ENCODE measurements at places on chromosomes 7 and 10.
A peak's percentile ranks its signal among the peaks of the same experiment; 100 is the strongest.

- peaks cover 2% of the 10 kb centered on the region for H3K4me1 ChIP-seq
- no peak for DNase-seq
- H3K27ac ChIP-seq: no peak overlapping the region
- H3K36me3 ChIP-seq: no peaks in the 10 kb centered on the region
Measured at GRCh38 chr10:95388539-95388938, 97.7 kb upstream of the PDLIM1 start.

DNA sequence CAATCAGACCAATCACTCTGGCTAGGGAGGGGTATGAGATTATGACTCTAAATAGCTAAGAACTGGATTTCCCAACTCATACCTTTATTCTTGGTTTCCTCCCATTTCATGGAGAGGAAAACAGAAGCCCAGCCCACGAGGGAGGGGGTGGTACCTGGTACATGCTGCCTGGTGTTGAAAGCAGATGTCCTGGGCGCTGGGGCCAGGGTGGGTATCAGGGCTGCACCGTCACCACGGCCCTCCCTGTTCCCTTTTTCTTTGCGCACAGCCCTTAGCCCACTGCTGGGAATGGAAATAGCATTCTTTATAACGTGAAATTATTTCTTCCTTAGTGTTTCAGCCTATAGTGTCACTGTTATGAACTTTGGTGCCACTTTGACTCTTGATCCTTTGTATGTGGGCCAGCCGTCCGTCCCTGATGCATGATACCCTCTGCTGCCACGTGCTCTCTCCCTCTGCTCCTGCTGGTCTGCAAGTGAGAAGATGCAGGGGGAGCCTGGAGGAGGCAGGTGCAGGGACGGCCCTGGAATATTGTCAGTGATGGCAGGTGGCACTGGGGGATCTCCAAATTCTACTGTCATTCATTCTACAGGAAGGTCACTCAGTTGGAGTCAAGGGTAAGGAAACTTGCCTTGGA lies 158.5 kb downstream of the CDH23 start:
- H3K4me1 ChIP-seq: no peaks in the 10 kb centered on the region
- no peak overlapping the region for H3K4me3 ChIP-seq
- H3K27ac ChIP-seq: no peak overlapping the region
- H3K36me3 ChIP-seq: no peaks in the 10 kb centered on the region
- DNase-seq: no peak

GRCh38 chr7:99253369-99253768 lies 19.3 kb upstream of the MYH16 start:
- DNase-seq: no peak
- H3K27ac ChIP-seq: no peak overlapping the region
- no peaks in the 10 kb centered on the region for H3K27me3 ChIP-seq
- no peaks in the 10 kb centered on the region for H3K36me3 ChIP-seq
- no peaks in the 10 kb centered on the region for H3K4me1 ChIP-seq
- H3K4me3 ChIP-seq: no peak overlapping the region

DNA sequence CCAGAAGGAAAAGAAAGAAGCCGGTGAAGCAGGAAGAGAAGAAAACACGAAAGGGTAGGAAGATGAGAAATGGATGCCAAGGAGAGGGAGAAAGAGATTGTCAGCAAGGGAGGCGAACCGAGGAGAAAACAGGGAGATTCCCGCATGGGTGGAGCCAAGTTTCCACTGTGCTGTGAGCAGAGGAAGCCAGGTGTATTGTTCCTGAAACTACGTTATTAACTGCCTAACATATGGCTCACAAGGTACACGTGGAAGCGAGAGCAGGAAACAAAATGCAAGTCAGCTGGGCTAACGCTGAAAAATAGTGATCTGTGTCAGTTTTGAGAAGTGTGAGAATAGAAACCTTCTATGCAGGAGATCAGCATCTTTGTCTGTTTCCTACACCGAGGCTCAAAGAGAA lies 20.4 kb upstream of the HIPK2 start:
- H3K27ac ChIP-seq: no peak overlapping the region
- DNase-seq: peak; percentile 44
- peaks cover 4% of the 10 kb centered on the region for H3K4me1 ChIP-seq
- H3K27me3 ChIP-seq: no peaks in the 10 kb centered on the region
- H3K36me3 ChIP-seq: no peaks in the 10 kb centered on the region

DNA sequence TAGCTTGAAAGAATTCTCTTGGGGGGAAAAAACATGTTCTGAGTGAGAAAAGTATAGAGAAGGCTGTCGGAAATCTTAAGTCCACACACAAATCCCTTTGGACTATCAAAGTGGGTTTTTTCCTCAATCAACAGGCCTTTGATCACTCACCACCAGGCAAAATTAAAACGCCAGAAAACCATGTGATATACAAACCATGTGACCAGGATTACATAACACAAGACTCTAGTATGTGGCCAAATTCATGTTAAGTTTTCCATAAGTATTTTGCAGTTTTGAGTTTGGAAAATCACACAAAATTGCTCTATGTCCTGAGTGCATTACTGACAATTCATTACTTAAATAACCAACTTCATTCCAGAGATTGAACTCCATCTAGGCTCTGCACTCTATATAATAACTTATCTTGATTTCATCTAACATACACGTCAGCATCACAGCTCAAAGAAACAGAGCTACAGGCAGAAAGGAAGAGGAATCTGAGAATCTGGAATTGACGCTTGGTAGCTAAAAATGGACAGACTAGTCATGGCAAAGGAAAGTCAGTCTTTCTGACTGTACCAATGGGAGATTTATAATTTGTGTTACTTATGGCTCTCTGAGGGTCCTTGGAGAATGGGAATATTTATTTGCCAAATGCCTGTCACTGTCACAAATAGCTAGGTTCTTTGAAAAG lies 383.5 kb downstream of the SFMBT2 start:
- H3K4me1 ChIP-seq: no peaks in the 10 kb centered on the region
- H3K4me3 ChIP-seq: no peak overlapping the region
- DNase-seq: no peak
- no peak overlapping the region for H3K27ac ChIP-seq
- no peaks in the 10 kb centered on the region for H3K27me3 ChIP-seq

- H3K4me3 ChIP-seq: no peak overlapping the region
- H3K27me3 ChIP-seq: no peaks in the 10 kb centered on the region
- DNase-seq: no peak
- H3K4me1 ChIP-seq: no peaks in the 10 kb centered on the region
- no peaks in the 10 kb centered on the region for H3K36me3 ChIP-seq
Measured at GRCh38 chr7:18096087-18096486, 68.4 kb upstream of the PRPS1L1 start.

- no peak for DNase-seq
- no peaks in the 10 kb centered on the region for H3K36me3 ChIP-seq
- no peak overlapping the region for H3K27ac ChIP-seq
- H3K4me1 ChIP-seq: no peaks in the 10 kb centered on the region
Measured at GRCh38 chr7:120079704-120080103, 193.3 kb upstream of the KCND2 start.

- H3K4me3 ChIP-seq: no peak overlapping the region
- H3K36me3 ChIP-seq: no peaks in the 10 kb centered on the region
Measured at GRCh38 chr7:122182081-122182480, 38.0 kb upstream of the AASS start.

GRCh38 chr10:111206521-111206920 lies 129.7 kb downstream of the ADRA2A start:
- no peaks in the 10 kb centered on the region for H3K36me3 ChIP-seq
- no peak overlapping the region for H3K4me3 ChIP-seq
- H3K27me3 ChIP-seq: no peaks in the 10 kb centered on the region

- H3K27ac ChIP-seq: no peak overlapping the region
- H3K36me3 ChIP-seq: no peaks in the 10 kb centered on the region
- DNase-seq: no peak
- H3K4me3 ChIP-seq: no peak overlapping the region
Measured at GRCh38 chr7:116422683-116423082, 76.9 kb upstream of the CAV2 start.

DNA sequence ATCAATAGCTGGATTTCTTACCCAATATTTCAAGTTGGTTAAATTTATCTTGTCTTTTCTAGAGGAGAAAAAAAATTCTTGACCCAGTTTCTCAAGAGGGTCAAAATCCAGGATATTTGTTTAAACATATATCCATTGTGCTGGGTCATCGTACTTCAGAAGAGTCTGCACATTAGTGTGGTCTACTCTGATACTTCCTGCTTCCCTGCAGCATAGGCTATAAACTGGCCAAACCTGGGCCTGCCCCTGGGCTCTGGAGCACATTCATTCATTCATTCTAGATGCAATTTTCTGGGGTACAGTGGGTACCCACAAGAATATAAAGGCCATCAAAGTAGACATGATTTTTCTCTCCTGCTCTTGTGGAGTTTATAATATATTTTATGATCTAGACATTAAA lies 142.1 kb upstream of the WNT16 start:
- H3K36me3 ChIP-seq: no peaks in the 10 kb centered on the region
- no peak overlapping the region for H3K4me3 ChIP-seq

DNA sequence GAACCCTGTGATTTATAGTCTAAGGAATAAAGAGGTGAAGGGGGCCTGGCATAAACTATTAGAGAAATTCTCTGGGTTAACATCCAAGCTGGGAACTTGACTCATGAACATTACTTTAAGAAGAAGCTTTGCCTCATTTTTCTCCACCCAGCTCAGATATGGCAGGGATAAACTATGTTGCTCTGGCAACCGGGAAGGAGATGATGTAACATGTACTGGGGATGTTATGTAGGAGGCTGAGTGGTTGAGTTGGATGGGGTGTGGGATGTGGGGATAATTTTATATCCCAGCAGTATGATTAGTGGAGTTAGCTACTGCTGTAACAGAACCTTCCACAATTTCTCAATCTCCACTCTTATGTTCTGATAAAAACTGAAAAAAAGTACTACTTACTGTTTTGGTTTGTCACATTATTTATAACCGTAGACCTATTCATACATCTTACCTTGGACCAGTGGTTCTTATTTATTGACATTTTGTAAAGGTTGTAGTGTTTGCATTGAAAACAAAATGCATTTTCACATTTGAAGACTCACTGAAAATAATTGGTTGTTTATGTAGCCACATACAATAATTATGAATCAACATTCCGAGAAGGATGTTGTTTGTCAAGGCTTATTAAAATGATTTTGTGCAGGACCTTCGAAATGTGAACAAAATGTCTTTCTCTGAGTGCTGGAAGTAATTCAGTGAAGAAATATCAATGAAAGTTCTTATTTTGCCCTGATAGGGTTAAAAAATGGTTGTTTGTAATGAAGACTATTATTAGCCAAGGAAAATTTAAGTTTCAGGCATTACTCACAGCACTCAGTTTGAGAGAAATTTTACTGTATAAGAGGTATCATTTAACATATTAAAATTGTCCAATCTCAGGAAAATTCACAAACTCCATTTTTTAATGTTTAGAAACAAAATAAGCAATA lies 1.3 kb downstream of the OR2F2 start:
- no peak for DNase-seq
- H3K27me3 ChIP-seq: no peaks in the 10 kb centered on the region
- no peaks in the 10 kb centered on the region for H3K4me1 ChIP-seq
- H3K36me3 ChIP-seq: no peaks in the 10 kb centered on the region
- H3K4me3 ChIP-seq: no peak overlapping the region

- H3K4me1 ChIP-seq: no peaks in the 10 kb centered on the region
- no peak for DNase-seq
- H3K27me3 ChIP-seq: no peaks in the 10 kb centered on the region
- no peak overlapping the region for H3K4me3 ChIP-seq
- H3K36me3 ChIP-seq: no peaks in the 10 kb centered on the region
- no peak overlapping the region for H3K27ac ChIP-seq
Measured at GRCh38 chr7:69198250-69198649, 400.0 kb upstream of the AUTS2 start.

GRCh38 chr7:78514634-78515033 lies 716.1 kb downstream of the PHTF2 start:
- H3K36me3 ChIP-seq: no peaks in the 10 kb centered on the region
- DNase-seq: no peak
- no peaks in the 10 kb centered on the region for H3K27me3 ChIP-seq
- no peak overlapping the region for H3K4me3 ChIP-seq
- no peak overlapping the region for H3K27ac ChIP-seq
- no peaks in the 10 kb centered on the region for H3K4me1 ChIP-seq

- H3K4me1 ChIP-seq: no peaks in the 10 kb centered on the region
- DNase-seq: no peak
- H3K4me3 ChIP-seq: no peak overlapping the region
- H3K36me3 ChIP-seq: no peaks in the 10 kb centered on the region
Measured at GRCh38 chr7:77200542-77200941, 923 bp upstream of the FGL2 start.

DNA sequence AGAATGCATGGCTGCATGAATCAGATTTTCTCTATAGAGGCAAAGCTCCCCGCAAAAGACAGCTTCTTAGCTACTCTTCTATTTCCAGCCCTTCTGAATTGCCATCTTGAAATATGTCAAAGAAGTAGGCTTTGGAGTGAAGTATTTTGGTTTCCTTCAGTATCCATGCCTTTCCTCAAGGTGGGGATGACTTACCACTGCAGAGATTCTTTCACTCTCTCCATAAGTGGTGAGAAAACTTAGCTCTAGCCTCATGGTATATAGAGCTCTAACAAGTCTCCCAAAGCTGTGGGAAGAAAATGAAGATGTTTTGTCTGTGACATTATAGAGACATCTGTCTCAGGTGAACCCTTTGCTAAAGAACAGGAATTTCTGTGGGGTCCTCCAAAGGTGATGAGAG lies 89.6 kb upstream of the ITGB1 start:
- no peaks in the 10 kb centered on the region for H3K27me3 ChIP-seq
- no peaks in the 10 kb centered on the region for H3K36me3 ChIP-seq
- no peak overlapping the region for H3K27ac ChIP-seq
- H3K4me1 ChIP-seq: no peaks in the 10 kb centered on the region
- H3K4me3 ChIP-seq: no peak overlapping the region

DNA sequence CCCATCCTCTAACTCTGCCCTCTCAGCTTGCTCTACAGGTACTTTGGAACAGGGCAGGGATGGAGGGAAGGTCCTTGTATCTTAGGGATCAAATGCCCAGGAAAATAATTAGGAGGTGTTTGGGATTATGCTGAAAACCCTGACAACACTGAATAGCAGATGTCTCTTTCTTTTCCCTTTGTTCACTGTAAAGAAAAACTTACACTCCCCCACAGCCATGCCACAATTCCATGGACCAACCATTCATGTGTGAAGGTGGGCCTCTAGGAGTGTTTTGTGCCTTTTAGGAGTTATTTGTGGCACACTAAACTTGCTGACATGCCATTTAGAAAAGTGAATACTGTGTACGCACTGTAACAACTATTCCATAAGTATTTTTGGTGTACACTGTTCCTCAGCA lies 108.1 kb downstream of the SNX10 start:
- no peaks in the 10 kb centered on the region for H3K4me1 ChIP-seq
- no peaks in the 10 kb centered on the region for H3K27me3 ChIP-seq
- peak; percentile 49 for DNase-seq
- H3K27ac ChIP-seq: peak overlapping the region; percentile 10

DNA sequence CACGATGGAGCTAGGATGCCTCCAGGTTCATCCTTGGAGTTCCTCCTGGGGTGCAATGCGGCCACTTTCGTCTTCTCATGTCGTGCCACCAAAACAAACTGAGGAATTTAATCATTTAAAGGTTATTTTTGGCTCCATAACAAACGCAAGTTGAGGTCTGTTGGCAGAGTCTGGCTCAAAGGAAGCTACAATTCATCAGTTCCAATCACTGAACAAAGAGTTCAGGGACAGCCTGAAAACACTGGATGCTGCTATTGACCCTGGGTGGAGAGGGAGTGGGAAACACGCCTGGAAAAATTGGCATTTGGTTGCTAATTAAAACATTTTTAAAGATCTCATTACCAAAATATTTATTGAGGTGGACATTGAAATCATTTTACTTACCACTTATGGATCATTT lies 11.4 kb upstream of the MGMT start:
- H3K4me3 ChIP-seq: no peak overlapping the region
- no peak for DNase-seq
- no peaks in the 10 kb centered on the region for H3K27me3 ChIP-seq
- no peaks in the 10 kb centered on the region for H3K36me3 ChIP-seq
- H3K27ac ChIP-seq: no peak overlapping the region
